NCI-H1048 (cell line): ENCODE measurements at places on chromosomes 16 and 17.

GRCh38 chr17:31174215-31174614 is 79.4 kb downstream of the NF1 start:
- no peak for DNase-seq

- no peak for DNase-seq
These were observed 27.2 kb upstream of the IRF8 start for GRCh38 chr16:85871756-85872155.

- no peak for DNase-seq
These were observed 7.6 kb downstream of the CCR7 start for GRCh38 chr17:40557531-40558299.

DNA sequence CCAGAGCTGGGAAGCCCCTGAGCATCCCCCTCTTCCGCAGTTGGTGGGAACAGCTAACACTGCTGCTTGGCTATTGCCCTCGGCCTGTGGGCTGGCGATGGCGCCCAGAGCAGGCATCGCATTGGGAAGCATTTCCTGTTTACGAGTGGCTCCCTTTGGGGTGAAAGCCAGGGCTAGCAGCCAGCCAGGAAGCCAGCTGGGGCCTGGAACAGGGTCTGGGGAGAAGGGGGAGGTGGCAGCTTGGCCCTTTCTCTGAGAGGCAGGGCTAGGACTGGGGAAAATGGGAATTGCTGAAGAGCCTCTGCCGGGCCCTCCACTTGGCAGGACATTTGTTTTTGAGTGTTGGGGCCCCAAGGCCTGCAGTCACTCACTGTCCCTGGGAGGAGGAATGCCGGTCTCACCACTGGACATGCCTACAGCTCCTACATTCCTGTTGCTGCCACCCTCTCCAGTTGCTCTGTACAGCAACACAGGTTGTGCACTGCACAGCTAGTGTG is 2.4 kb upstream of the MTSS2 start:
- no peak for DNase-seq

GRCh38 chr17:64009571-64010402 is 10.6 kb downstream of the ICAM2 start:
- no peak for DNase-seq

DNA sequence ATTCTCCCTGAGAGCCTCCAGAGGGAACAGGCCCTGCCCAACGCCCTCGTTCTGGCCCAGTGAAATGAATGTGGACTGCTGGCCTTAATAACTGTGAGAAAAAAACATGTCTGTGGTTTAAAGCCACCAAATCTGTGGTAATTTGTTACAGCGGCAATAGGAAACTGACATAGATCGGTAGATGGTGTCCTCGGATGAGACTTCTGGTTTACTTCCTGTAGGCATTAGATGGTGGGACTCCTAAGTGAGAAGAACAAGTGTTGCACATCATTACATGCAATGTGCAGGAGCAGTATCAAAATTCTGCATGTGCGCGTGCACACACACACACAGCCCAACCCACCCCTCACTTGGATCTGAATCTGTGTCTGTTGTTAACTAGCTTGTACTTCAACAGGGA is 42.0 kb downstream of the CDK5R1 start:
- no peak for DNase-seq

DNA sequence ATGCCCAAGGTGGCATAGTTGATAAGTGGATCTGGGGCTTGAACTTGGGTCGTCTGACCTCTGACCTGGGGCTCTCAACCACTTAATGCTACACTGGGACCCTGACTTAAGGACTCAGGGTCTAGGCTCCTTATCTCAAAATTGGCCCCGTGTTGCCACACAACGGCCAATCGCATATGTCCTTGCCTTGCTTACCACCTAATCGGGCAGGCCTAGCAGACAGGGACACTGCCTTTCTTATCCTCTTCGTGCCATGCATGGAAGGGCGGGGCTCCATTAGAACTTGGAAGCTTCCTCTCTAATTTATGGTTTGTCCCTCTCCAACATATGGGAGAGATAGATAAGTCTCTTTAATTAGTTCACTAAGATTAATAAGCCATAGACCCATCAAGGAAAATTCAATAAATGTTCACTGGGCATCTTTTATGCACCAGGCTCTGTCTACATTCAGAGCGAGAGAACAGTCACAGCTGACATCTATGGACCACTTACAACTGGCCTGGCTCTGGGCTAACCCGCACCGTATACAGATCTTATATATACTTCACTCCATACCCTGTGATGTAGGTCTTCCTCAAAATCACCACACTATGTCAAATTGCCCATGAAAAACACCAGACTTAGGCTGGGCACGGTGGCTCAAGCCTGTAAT is 35.1 kb downstream of the CDH1 start:
- no peak for DNase-seq

GRCh38 chr17:65039336-65039988 is 17.1 kb downstream of the GNA13 start:
- DNase-seq, result no peak

DNA sequence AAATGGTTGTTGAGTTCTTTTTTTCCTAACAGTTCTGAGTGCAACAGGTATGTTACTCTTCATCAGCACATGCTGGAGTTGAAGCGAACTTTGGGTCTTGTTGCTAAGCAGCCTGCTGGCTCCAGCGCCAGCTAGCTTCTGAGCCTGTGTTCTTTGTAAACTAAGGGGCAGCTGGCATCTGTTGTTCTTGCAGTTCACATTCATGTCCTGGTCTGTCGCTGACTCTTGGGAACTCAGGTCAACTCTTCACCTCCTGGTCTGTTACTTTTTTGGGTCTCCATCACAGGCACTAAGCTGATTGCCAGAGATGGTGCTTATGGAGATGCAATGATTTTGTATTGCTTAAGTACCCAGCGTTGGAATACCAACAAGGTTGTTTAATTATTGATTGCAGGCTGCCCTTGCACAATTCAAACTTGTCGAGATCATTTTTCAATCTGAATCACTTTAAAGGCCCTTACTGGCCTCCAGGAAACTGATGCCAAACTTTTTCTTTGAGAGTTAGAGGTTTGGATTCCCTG is 40.9 kb downstream of the USP10 start:
- no peak for DNase-seq

- no peak for DNase-seq
These were observed 97.7 kb downstream of the CBLN1 start for GRCh38 chr16:49183911-49184310.

DNA sequence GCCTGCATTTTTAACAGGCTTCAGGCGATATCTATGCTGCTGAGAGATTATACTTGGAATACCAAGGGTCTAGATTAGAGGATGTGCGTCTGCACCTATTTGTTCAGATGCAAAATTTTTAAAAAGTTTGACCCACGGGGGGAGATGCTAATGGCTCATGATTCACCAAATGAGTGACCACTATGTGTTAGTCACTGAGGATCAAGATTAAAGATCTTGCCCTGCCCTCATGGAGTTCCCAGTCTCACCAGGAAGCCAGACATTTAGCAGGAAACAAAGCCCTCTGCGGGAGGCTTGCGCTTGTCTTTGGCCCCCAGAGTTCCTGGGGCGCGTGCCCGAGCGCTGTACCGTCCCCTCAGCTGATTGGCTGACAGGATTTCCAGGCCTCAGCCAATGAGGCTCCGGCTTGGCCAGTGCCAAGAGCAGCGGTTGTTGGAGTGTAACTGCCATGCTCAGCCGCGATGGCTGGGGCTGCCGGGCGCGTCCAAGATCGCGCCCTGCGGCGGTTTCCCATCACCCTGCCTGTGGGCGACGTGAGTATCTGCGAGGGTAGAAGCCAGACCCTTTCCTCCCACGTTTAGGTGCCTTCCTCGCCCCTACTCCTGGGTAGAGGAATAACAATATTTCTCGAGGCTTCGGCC is 4.5 kb upstream of the DDX19B start:
- DNase-seq, result no peak

DNA sequence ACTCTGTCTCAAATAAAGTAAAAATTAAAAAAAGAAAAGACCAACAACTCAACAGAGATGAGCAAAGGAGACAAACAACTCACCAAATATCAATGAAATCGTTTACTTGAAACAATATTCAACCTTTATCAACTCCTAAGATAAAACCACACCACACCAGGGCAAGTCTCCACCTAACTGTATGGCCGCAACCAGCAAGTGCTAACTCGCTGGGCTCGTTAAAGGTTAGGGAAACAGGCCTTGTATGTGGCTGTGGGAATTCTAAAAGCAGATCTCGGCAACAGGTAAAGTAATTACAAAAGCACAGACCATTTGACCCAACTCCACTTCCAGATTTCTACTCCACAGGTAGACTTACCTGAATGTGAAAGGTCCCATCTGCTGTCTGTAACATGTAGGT is 9.3 kb downstream of the ZCCHC14 start:
- DNase-seq, result no peak

DNA sequence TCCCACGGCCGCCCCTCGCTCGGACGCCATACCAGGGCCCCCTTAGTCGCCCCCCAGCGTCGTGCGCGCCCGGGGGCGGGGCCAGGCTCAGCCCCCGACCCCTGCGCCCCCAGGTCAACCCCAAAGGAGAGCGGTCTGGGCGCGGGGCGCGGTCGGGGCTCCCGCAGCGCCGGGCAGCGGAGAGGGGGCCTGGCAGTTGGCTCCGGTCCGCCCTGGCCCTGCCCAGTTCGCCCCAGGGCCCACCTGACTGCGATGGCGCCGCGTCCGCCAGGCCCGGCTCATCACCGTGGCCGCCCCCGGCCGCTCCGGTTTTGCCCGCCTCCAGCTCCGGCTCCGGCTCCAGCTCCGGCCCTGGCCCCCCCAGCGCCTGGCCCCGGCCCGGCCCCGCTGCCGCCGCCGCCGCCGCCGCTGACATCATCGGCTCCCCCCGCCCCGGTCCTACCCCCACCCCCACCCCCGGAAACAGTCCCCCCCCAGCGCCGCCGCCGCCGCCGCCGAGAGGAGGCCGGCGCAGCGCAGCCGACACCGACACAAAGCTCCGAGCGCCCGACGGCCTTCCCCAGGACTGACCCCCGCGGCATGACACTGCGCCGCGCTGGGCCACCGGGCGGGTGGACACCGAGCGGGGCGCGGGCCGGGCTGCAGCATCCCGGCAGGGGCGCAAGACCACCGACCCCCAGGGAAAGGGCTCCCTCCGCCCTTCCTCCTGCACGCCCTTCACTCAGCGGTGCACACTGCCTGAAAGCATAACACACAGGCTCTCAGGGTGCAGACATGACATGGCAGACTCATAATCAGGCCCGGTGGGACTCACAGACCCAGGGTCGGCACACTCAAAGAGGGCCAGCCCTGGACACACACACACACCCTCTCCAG is at the start of gene ZBTB4:
ZBTB4 (minus strand) TSS at position 419 of the 876 bp plus-strand sequence. CDS start 12,830 bp downstream, outside the sequence.
- DNase-seq, result no peak

GRCh38 chr17:83032781-83033180 is 46.6 kb upstream of the METRNL start:
- DNase-seq, result no peak
